ENCODE measurements at places on chromosomes 5 and 9.

- DNase-seq: no peak
Observed at GRCh38 chr9:83218411-83219090, 155.6 kb upstream of the RASEF start.

- DNase-seq: no peak
Observed at GRCh38 chr9:121620325-121620673, 31.1 kb upstream of the DAB2IP start.

DNA sequence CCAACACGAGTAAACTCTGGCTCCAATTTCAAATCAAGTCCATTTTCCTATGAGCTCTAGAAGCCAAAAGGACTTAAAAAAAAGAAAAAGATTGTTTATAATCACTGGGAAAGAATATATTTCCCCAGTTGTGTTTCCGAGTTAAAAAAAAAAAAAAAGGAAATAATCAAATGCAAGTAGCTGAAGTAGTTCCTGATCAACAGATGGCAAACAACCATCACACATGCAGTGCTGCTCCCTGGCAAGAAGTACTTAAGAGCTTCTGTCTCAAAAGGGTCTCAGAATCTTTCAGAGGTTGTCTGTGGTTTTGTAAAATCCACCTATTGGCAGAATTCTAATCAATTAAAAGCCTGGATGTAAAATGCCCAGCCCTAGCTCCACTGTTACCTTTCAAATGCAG lies 387.9 kb downstream of the RAB3C start:
- no peak for DNase-seq

DNA sequence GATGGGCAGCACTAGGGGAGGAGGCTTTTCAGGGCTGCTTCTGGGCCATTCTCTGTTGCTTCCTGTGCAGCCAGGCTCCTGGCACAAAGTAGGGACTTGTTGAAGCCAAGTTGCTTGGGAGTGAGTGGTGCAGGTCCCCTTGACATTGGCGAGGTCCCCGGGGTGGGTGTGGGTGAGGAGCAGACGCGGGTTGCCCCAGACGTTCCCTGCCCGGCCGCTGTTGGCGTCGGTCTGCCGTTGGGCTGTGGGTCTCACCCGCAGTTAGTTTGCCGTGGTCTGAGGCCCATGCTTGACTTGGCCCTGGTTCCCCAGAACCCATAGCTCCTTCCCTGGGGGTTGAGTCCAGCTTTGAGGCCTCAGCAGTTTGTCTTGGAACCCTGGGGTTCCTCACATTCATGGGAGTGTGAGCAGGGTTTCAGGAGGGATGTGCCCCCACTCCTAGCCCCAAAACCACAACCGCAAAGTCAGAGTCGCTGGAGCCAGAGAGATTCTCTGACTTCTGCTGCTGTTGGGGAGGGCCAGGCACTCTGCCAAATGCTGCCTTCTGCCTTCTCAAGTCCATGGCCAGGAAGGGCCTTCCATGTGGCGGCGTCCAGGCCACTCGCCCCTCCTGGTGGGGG lies 77.5 kb downstream of the RXRA start:
- peak; percentile 14 for DNase-seq

DNA sequence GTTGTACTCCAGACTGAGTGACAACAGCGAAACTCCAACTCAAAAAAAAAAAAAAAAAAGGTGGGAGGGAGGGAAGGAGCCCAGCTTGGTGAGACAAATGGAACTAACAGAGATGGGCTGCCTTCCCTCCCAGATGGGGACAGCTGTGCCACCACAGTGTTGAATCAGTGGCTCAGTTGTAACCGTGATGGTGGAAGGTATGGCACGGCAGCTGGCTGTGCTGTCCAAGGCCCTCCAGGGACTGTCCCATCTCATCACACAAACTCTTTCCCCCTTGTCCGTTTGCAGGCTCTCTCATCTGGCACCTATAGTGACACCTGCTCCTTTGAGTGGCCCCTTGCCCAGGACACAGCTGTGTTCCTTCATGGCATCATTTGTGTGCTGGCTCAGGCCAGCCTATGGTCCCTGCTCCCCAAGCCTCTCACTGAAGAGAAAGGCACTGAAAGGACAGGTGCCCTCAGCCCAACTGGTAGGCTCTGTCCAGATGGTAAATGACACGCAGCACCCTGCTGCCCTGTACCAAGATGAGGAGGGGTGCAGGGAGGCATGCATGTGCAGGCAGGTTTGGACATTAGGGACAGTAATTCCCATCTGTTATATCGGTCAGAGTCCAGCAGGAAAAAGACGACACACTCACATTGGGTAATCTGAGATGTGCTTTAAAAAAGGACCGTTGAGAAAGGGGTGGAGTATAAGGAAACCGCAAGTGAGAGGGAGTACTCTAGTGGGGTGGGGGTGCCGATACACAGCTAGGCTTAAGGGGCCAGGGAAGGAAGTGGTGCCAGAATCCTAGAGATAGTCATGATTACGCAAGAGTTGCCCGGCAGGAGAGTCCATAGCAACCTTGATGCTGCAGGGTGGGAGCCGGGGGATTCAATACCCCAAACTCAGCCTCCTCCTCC lies 4.3 kb downstream of the SMIM33 start:
- DNase-seq: peak; percentile 46

DNA sequence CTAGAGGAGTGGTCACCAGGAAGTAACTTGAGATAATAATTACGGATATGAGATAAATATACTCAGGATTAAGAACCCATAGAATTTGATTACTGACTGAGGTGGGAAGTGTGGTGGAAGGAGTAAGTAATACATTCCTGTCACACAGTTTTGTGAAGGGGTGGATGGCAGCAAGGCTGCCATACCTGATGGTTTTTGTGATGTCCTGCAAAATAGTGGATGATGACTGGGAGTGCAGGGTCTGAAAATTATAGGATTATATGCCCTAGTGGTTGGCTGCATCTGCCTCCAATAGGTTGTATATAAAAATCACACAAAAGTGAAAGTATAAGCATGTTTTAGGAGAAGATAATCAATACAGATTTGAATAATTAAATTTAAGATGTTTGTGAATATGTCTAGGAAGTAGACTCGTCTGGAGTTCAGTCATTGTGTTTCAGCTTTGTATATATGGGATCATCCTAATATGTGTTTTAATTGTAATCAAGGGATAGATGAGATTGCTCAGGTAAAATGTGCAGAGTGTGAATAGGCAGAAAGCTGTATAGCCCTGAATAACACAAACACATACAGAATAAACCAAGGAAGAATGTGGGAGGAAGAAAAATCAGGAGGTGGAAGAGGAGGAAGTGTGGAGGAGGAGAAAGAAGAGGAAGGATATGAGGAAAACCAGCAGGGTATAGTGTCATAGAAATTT lies 5.5 kb downstream of the SELENOP start:
- DNase-seq: no peak

DNA sequence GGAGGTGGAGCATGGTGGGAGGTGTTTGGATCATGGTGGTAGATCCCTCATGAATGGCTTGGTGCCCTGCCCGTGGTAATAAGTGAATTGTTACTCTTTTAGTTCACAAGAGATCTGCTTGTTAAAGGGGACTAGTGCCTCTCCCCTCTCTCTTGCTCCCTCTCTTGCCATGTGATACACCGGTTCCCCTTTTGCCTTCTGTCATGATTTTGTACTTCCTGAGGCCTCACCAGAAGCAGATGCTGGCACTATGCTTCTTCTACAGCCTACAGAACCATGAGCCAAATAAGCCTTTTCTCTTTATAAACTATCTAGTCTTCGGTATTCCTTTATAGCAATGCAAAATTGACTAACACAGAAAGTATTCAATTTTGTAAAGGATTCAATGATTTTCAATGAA lies 817.1 kb downstream of the TLR4 start:
- no peak for DNase-seq

GRCh38 chr5:32222723-32223470 lies 48.8 kb upstream of the GOLPH3 start:
- DNase-seq: no peak

Data from BJ (cell line).